Muscle of leg (tissue), 16 donors: ENCODE measurements at places on chromosomes 11 and 22. TPM values are rescaled to one million over a fixed set of nuclear protein-coding genes. Genes with fewer than 3 reads are reported as not detected.

ANGPTL5 gene
- polyA plus RNA-seq: 0.84 TPM

DNA sequence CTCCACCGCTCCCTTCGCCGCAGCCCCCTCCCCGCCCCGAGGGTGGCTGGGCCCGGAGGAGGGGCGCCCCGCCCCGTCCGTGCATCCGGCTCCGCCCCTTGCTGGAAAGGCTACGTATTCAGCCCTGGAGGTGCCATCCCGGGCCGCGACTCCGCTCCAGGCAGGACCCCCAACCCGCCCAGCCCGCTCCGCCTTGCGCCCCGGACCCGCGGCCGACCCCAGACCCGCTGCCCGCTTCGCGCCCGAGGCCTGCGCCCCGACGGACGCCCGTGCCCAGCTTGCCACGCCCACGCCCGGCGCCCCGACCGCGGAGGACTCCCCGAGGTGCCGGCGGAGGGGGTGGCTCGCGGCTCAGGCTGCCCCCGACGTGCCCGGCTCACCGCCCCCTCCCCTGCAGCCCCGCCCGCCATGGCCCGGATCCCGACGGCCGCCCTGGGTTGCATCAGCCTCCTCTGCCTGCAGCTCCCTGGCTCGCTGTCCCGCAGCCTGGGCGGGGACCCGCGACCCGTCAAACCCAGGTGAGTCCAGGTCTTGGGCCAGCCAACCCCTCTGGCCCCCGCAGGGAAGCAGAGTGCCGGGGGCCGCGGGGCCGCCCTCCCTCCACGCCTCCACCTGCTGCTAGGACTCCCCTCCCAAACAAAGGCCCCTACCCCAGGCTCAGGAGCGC lies at the start of gene ADM2:
TSS of gene ADM2 (plus strand) at position 104 of the 667 bp plus-strand sequence. CDS start at position 409, 305 bp downstream.
- peaks cover 65% of the 10 kb centered on the region for H3K27me3 ChIP-seq
- no peak within 1 kb of the TSS for H3K27ac ChIP-seq
- H3K36me3 ChIP-seq: no peaks in the 10 kb centered on the region
- DNase-seq: no peak
- H3K4me1 ChIP-seq: peaks cover 8% of the 10 kb centered on the region
- peak within 1 kb of the TSS; percentile 24 for H3K4me3 ChIP-seq

- no peak overlapping the region for H3K4me3 ChIP-seq
- peaks cover 16% of the 10 kb centered on the region for H3K27me3 ChIP-seq
- no peaks in the 10 kb centered on the region for H3K36me3 ChIP-seq
- peak; percentile 78 for DNase-seq
- H3K4me1 ChIP-seq: peaks cover 53% of the 10 kb centered on the region
Observed at GRCh38 chr11:114079511-114080065, 20.1 kb downstream of the ZBTB16 start.

DNA sequence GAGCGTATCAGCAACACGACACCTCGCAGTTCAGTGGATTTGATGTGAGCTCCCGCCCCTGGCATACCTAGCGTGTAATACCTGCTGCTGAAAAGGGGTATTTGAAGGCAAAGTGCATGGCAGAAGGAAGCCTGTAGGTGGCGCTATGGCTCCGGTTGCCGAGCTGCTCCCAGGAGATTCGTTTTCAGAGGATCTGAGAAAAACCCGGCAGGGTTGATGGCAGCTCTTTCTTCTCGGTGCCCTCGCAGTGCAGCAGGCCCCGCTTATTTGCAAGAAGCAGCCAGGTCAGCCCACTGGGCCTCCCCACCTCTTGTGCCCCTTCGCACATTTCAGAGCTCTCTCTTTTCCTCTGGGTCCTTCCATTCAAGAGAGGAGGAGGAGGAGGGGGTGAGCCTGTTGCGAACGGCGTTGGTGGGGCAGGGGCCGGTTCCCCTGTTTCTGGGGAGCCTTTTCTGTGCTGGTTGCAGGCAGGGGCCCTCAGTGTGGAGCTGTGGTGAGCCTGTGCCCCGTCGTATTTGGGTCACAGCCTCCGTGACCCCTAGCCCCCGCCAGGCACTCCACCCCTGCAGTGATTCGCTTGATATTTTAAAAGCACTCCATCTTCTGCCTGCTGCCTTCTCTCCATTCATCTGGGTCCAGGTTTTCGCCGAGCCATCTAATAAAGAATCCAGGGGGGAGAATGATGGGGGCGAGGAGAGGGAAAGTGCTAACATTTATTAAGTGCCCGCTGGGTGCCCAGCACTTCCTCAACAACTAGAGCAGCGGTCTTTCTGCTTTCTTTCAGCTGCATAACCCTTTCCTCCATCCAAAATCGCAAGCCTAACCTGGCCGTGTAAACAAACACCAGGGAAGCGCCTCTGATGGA lies 85.3 kb upstream of the SYT13 start:
- peaks cover 11% of the 10 kb centered on the region for H3K4me1 ChIP-seq
- peaks cover 16% of the 10 kb centered on the region for H3K27me3 ChIP-seq
- H3K27ac ChIP-seq: no peak overlapping the region
- no peaks in the 10 kb centered on the region for H3K36me3 ChIP-seq
